B cell (primary cell): ENCODE measurements at places on chromosomes 12 and 14. TPM values are rescaled to one million over a fixed set of nuclear protein-coding genes. Genes with fewer than 3 reads are reported as not detected.

Gene POTEG
- not detected in 2 replicates for total RNA-seq

Gene EIF2S3B
- total RNA-seq: 0.54 and 0.73 TPM in 2 replicates

Gene AMDHD1
- total RNA-seq: 1.3 and 1.5 TPM in 2 replicates

Gene RFX4
- not detected in 2 replicates for total RNA-seq

Gene PPP1R12A
- total RNA-seq: 110 and 139 TPM in 2 replicates

Gene ANP32D
- total RNA-seq: not detected in 2 replicates

Gene PRH2
- not detected in 2 replicates for total RNA-seq

Gene MYF6
- total RNA-seq: not detected in 2 replicates

Gene MORN3
- 1.3 and 2.0 TPM in 2 replicates for total RNA-seq

Gene WSCD2
- total RNA-seq: 5.1 and 5.9 TPM in 2 replicates

Gene CYP46A1
- 0.10 and 0.27 TPM in 2 replicates for total RNA-seq

Gene FAM177A1
- 32.1 and 39.4 TPM in 2 replicates for total RNA-seq

Gene HEATR5A
- total RNA-seq: 19.1 and 22.1 TPM in 2 replicates

Gene TAS2R8
- not detected in 2 replicates for total RNA-seq

Gene FAM186B
- total RNA-seq: 0.47 and 0.70 TPM in 2 replicates

Gene NEDD1
- total RNA-seq: 16.8 and 20.3 TPM in 2 replicates

Gene PLEKHG7
- total RNA-seq: 23.2 and 26.7 TPM in 2 replicates
